ENCODE measurements at places on chromosomes 11 and 22.

DNA sequence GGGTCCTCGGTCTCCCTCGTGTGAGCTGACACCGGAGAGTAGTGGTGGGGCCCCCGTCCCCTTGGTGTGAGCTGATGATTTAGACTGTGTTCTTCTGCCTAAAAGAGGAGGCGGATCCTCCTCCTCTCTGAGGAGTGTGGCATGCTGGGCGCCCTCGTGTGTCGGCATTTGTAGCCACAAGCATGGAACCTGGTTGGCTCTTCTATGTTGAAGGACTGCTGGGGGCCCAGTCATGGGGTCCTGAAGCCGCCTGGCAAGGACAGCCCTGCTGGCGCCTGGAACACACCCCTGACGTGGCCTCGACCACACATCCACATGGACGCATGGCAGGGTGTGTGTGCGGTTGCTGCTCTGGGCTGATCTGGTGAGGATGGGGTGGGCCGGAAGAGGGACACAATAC, 50.2 kb downstream of the AP2A2 start:
- DNase-seq = peak; percentile 36

DNA sequence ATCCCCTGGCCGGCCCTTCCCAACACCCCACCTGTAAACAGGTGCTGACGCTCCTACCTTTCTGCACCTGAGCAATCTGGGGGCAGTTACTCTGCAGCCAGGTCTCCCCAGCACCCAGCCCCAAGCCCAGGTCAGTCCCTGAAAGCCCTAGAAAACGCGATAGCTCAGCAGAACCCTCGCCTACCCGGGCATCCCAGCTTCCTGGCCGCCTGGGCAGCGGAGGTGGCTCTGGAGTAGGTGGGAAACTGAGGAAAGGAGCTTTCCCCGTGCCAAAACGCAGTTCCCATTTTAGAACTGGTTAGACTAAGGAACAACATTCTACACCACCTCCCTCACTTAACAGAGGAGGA, 445 bp downstream of the SYTL2 start:
- DNase-seq = no peak

GRCh38 chr11:74004046-74004695, 4.7 kb downstream of the UCP3 start:
- no peak for DNase-seq

DNA sequence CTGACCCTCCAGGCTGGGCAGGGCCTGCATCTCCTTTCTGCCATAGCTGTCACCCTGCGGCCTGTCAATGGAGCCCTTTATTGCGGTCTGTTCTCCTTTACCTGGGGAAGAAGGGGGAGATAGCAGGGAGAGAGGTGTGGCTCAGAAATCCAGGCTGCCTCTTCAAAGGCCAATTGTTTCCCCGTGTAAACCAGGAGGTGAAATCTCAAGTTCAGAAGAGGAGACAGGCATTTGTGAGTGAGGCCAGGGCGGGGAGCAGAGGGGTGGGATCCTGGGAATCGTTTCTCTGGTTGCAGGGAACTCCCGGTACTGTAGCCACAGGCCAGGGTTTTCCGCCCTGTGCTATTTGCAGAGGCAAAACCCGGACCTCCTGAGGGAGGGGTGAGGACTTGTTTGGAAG, 9.1 kb downstream of the DCPS start:
- DNase-seq = no peak

DNA sequence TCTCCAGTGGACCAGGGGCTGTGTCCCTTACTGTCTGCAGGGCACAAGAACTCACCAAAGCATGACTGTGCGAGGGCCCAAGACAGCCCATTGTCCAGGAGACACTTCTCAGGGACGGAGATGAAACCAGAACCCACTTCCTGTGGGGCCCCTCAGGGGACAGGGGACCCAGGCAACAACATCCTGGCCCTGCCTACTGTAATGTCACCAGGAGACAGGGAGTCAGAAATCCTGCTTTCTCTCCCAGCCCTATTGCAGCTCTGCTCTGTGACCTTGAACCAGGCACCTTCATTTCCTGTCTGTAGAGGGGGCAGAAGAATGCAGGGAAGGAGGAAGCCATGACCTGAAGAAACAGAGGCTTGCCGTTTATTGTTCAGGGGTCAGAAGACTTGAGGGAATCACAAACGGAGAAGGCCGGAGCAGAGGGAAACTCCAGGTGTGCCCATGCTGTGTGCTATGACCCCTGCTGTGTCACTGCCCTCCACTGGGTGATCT, 98.0 kb downstream of the NAT10 start:
- DNase-seq = no peak

- DNase-seq = no peak
Measured at GRCh38 chr11:36132940-36133339, 156.3 kb downstream of the COMMD9 start.

DNA sequence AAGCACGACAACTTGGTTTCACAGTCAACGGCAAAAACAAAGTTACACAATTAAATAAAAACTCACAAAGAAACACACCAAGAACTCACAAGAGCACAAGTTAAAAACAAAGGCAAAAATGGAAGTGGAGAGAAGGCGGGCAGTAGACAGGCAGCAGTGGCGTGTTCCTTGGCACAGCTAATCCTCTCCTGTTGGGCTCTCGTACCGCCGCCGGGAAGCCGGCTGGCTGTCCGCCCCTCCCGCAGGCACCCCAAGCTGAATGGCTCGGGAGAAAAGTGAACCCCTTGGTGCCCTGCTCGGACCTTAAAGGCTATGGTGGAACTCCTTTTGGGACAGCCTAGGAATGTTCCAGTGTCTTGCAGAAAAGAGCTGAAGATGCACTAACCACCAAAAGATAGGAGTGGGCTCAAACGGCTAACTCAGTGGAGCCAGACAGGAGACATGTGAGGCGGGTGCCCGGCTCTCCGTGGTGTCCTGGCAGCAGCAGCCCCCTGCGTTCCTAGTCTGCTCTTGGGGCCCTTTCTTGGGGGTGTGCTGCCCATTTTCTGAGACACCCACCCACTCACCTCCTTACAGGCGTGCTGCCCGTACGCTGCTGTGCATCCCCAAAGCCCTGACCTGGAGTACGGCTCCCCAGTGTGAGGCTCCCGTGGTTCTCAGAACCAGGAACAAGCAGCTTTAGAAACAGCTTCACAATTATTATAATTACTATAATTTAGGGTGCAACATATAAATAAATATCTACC, 86.1 kb upstream of the BID start:
- no peak for DNase-seq

DNA sequence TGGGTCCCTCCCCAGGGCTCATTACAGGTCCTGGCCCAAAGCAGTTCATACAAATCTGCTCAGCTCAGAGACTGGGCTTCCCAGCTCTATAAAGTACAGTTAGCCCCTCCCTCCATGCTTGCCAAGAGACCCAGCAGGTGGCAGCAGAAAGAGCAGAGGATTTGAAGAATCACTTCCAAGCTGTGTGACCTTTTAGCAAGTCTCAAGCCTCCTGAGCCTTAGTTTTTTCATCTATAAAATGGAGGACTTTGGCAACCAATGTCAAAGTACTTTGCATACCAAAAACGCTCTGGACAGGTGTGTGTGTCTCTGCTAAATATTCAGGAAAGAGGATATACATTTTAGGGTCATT, 26.6 kb downstream of the RELT start:
- peak; percentile 27 for DNase-seq

DNA sequence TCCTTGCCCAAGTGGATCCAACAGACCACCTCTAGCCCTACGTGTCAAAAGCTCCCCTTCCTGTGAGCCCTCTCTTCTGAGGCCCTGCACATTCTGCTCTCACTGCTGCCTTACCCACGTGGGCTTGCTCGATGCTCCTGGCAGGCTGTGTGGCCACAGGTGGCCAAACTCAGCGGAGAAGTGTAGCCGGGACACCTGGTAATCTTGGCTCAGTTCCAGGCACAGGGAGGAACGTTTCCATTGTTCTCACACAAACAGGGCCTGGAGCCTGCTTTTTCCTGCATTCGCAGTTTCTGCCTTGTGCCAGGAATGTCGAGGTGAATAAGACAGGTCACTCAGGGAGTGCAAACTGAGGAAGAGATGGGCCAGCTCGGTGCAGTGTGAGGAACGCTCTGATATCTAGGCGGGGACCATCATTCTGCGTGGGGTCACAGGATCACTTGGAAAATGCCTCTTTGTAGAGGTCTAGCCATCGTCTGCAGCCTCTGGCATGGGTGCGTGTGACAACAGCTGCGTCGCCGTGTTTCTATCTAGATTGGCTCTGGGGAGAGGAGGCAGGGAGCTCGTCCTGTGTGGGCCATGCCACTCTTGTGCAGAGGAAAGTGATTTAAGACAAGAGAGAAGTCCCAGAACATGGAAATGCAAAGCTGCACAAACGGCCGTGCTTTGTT, 127.6 kb upstream of the PARVA start:
- DNase-seq = no peak

- peak; percentile 86 for DNase-seq
Measured at GRCh38 chr11:66347425-66348276, at the start of gene B4GAT1. Gene B4GAT1 (minus strand): TSS chr11:66347629. CDS start chr11:66347545, 84 bp downstream.

- DNase-seq = no peak
Measured at GRCh38 chr11:129266536-129266935, 74.4 kb upstream of the ARHGAP32 start.

- DNase-seq = no peak
Measured at GRCh38 chr11:64441127-64441526, 82.2 kb downstream of the RPS6KA4 start.

- DNase-seq = peak; percentile 83
Measured at GRCh38 chr11:96168623-96169022, 174.4 kb downstream of the MAML2 start.

DNA sequence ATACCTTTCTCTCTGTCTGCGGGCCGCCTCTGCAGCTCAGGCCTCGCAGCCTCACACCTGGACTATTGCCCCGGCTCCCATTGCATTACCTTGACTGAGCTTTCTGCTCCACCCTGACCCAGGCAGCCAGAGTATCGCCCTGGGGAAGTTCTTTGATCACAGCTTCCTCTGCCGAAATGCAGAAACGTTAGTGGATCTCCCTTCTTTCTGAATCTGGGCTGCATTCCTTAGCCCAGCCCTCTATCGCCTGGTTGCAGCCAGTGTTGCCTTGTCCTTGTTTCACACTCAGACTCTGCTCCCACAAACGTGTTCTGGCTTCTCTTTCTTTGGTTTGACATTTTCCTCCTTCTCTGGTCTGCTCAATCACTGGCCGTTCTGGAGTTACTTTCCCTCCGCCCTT, 195.7 kb downstream of the ADAMTS15 start:
- DNase-seq = no peak

DNA sequence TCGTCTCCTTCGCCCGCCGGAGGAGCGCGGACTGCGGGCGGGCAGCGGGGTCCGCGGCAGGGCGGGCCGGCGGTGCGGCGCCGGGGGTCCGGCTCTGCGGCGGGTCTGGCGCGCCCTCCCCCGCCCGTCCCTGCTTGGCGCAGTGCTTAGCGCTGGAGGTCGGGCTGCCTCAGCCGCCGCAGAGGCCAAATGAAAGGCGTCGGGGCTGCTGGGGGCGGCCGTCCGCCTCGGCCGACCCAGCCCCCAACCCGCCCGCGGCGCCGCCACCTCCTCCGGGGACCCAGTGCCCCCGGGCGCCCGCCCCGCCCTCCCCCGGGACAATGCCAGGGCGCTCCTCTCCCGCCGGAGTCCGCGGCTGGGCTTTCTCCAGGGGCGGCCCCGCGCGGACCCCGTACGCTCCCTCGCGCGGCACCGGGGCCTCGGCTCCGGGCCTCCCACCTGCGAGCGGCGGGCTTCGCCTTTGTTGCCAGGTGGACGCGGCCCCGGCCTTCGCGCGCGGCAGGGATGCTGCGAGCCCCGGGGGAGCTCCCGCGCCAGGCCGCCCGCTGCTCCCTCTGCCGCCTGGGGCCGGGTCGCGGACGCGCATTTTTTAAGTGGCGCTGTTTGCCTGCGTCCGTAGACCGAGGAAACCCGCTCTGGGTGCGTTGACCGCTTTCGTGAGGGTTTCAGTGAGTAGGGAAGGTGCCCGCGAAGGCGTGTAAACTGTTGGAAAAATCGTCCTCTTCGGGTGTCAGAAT, 583 bp downstream of the APLP2 start:
- DNase-seq = peak; percentile 60

- no peak for DNase-seq
Measured at GRCh38 chr11:30465192-30465591, 121.0 kb downstream of the MPPED2 start.

- no peak for DNase-seq
Measured at GRCh38 chr11:76880956-76881355, 20.2 kb downstream of the ACER3 start.

DNA sequence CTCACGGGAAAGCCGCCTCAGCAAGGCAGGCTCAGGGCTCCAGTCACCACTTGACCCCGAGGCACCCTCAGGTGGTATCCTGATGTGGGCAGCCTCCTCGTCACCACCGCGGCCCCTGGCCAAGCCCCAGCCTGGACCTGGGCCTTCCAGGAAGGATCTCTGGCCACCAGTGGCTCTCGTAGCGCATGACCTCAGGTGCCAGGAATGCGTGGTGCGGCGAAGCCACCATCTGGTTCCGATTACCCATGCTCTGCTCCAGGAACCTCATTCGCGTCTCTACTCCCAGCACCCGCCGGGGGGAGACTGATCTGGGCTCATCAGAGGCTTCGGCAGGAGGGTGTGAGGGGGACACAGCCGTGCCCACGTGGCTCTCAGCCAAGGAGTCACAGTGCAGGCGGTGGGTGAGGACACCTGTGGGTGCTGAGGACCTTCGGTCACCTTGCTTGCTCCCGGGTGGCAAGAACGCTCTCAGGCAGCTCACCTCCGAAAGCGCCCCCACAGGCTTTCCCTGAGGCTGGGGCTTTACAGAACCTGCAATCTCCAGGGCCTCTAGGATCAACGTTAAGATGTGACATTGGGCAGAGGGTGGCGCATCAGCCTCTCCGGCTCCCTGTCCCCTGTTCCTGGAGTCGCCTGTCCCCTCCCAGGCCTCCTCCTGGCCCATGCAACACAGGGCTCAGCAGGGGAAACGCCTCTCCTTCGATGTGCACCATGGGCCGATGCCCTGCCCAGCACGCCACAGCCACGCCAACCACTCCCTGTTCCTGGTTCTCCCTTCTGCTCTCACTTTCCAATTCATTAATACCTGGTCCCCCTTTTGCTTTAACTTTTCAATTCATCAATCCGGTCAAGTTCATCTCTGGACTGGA, 39.0 kb downstream of the TBX1 start:
- no peak for DNase-seq

DNA sequence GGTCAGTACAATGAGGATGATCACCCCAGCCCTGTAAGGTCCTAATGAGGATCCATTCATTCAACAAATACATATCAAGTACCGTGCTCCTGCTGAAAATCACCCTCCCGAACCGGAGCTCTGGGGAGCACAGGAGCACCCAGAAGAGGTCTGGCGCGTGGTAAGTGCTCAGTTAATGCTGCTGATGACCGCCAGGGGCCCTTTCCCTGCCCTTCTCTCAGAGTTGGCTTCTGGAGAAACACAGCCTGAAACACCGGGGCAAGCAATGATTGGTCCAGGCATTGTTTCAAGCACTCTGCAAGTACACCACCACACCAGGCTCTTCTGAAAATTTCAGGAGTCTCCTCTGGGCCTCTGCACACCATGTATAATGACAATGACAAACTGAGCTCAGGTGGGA, 3.8 kb upstream of the CCDC86 start:
- DNase-seq = no peak

GRCh38 chr11:134060316-134060715, 8.6 kb upstream of the JAM3 start:
- no peak for DNase-seq

DNA sequence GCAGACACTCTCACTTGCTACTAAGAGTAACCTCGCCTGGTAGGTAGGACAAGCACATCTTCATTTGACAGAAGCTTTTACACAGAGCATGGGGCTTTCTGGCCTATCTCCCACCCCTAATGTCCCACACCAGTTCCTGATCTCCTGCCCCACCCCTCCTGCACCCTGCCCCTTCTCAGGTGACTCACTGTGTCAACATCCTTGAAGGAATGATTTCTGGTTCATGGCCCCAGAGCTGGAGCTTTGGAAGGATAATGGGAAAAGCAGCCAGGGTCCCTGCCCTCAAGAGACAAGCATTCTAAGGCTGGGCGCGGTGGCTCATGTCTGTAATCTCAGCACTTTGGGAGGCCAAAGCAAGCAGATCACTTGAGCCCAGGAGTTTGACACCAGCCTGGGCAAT, 47.2 kb downstream of the LRFN4 start:
- no peak for DNase-seq
